Lung (tissue), 17 donors: ENCODE measurements at places on chromosomes 1 and 21. TPM values are rescaled to one million over a fixed set of nuclear protein-coding genes. Genes with fewer than 3 reads are reported as not detected.

The LAMTOR5 gene
- 115 TPM for total RNA-seq

The GBP4 gene
- total RNA-seq: 24.1 TPM

The ZNF593OS gene
- total RNA-seq: not detected

The PLA2G2D gene
- not detected for total RNA-seq

The CAPN2 gene
- 169 TPM for total RNA-seq

The S100B gene
- 5.6 TPM for total RNA-seq

The FMO3 gene
- 5.0 TPM for total RNA-seq

The KCNJ9 gene
- total RNA-seq: not detected

The FAM151A gene
- total RNA-seq: not detected

DNA sequence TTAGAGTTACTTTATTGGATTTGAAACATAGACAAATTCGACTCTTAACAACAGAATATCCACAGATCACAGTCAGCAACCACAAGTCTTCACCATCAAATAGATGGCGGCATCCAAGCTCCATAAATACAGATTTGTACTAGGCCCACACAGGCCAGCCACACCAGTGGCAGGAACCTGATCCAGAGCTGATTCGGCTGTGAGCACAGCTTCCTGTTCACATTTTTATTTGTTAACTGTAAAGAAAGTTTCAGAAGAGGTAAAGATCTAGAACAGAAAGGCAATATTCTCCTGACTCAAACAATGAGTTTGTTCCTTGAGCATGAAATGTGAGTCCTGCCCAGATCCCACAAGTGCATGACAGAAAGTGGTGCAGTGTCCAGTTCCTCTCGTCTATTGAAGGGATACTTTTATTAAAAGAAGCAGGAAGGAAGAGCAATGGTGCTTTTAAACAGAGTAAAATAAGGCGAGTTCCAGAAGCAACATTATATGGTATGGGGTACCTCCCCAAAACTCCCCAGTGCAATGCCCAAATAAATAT lies 205.8 kb downstream of the SLC45A1 start:
- no peak for DNase-seq

DNA sequence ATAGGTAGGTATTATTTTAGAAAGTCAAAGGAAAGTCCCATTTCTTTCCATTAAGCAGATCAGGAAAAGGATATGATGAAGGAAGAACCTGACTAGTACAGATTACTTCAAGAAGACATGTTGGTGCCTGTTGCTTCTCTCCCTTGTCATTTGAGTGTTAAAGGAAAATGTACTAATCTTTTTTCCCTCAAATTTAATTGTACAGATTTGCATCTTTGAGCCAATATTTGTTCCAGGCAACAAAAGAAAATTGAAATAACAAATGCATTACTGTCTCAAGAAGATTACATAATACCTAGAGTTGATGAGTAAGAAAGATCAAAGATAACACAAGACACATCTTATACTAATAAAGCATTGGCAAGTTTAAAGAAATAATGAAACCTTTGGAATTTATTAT lies 566.9 kb upstream of the ZP4 start:
- no peak for DNase-seq

GRCh38 chr1:219173434-219173757 lies 282 bp upstream of the LYPLAL1 start:
- DNase-seq: no peak

DNA sequence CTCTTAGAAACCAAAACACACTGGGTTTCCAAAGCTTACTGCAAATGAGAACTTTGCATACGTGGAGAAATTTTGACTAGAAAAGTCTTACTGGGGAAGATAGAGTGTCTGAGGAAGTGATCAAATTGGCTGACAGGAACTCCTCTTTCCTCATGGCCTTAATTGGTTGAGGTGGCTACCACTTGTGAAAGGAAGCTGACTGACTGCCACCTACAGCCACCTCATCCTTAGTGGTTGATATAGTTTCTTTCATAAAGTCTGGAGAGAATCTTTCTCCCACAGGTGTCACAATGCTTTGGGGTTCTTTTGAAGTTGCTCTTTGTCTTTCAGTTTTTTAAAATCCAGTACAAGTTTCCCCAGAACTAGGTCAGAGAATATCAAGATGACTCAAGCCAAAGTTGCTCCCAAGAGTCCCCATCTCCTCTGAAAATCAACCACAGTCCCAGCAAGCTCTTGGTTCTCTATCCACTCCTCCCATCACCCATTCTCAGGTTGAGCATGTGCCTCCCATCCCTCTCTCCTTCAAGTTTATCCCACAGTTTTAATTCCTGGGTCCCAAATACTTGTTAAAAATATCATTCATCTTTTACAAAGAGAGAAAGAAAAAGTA lies 43.3 kb downstream of the GPR88 start:
- no peak for DNase-seq

GRCh38 chr1:182607566-182607965 lies 3.4 kb upstream of the RGS16 start:
- no peak for DNase-seq

DNA sequence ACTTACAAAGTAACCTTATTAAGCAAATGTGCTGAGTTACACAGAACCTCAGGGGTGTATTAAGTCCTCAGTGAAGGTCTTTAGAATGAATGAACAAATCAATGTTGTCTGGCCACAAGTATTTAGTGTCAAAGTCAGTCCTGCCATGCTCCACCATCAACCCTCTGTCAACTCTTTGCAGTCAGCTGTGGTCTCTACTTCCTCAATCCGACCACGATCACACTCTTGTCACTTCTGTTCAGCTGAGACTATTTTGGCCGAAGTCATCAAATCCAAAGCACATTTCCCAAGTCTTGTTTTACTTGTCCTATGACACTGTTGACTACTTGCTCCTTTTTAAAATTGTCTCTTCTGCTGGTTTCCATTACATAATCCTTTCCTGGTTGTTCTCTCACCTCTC lies 173.5 kb downstream of the ST6GALNAC5 start:
- no peak for DNase-seq

DNA sequence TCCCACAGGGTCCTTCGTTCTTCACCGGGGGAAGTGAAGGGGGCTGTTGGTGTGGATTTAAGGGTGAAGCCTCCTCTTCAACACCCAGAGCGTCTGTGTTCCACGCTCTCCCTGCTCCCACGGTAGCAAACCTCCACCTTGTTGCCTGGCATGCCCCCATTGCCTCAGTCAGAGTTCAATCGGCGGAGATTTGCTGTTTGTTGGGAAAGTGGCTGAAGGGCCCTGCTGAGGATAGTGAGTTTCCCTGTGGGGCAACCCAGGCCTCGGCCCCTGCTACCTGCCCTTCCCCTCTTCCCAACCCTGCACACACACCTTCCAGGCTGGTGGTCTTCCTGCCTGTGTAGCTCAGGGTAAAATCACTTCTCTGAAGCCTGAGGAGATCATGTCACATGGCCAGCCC lies 60.5 kb downstream of the TOR1AIP2 start:
- no peak for DNase-seq

- DNase-seq: no peak
Observed at GRCh38 chr1:95203908-95204437, 30.0 kb upstream of the RWDD3 start.

DNA sequence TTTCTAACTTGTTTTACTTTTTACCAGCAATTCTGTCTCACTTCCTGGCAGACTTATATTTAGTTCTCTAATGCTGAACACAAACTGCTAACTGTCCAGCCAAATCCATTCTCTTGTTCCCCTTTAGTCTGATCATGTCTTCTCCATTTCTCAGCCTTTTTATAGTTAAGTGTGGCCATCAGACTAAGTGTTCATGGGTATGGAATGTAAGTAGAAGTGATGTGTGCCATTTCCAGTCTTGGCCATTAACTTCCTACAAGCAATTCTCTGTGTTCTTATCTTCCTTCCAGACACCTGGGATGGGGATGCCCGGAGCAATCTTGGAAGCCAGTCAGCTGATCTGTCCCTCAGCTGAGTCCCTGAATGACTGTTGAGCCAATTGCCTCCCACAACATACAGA lies 165.8 kb downstream of the ST6GALNAC3 start:
- no peak for DNase-seq

DNA sequence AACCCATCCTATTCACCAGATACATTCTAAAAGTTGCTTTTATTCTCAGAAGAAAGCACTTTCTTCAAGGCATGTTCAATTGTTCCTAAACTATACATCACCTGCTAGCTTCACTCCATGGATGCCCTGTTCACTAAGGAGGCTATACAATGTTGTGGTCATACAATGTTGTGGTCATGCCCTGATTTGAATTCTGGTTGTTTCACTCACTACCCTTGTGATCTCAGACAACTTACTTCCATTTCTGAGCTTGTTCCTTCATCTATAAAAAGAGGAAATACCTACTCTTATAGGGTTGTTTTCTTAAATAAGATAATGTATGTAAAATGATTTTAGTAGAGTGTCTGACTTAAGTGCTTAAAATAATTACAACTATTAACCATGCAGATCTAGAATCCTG lies 19.7 kb downstream of the EDEM3 start:
- no peak for DNase-seq

DNA sequence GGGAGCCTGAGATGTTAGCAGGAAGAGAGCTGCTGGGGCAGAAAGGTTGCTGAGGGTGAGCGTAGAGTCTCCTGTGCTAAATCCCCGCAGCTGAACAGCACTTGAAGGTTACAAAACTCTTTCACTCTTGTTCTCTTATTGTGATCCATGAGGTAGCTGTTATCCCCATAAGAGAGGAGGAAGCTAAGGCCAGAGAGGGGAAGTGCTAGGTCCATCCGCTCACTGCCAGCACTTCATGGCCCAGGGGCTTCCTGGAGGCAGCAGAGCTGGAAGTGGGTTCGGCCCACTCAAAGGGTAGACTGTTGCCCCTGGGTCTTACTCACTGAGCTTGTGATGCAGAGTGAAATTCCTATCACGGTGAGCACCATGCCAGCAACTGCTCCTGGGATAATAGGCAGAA lies 5.6 kb downstream of the TMEM234 start:
- DNase-seq: no peak

DNA sequence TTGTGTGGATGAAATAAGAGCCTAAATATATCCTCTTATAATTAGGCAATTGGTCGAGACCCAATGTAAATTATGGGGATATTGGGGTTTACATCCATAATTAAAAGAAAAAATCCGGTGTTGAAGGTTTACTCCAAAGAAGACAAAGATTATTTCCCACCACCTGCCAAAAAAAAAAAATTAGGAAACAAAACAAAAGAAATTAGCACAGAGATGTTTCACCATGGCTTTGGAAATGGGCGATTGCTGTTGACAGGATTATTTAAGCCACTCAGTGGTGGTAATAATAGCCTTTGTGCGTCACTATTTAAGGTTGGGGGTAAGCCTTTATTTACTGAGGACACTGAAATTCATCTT lies 585 bp upstream of the GLRX2 start:
- no peak for DNase-seq

DNA sequence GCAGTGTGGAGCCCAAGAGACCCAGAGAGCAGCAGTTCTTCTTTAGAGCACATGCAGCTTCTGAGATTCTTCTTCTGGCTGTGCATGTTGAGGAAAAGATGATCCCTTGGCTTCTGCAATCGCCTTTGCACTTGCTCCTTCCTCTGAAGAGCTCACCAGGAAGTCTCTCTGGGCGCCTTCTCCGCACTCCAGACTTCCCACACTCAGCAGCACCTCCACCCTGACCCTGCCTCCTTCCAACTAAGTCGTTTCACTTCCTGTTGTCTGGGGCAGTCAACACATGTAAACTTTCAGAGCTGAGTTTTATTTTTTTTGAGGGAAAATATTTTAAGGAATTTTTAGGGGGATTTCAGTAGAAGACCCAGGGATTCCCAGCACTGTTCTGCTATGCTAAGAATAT lies 73.4 kb upstream of the F3 start:
- peak; percentile 14 for DNase-seq

GRCh38 chr1:219350172-219350931 lies 176.7 kb downstream of the LYPLAL1 start:
- DNase-seq: peak; percentile 89

DNA sequence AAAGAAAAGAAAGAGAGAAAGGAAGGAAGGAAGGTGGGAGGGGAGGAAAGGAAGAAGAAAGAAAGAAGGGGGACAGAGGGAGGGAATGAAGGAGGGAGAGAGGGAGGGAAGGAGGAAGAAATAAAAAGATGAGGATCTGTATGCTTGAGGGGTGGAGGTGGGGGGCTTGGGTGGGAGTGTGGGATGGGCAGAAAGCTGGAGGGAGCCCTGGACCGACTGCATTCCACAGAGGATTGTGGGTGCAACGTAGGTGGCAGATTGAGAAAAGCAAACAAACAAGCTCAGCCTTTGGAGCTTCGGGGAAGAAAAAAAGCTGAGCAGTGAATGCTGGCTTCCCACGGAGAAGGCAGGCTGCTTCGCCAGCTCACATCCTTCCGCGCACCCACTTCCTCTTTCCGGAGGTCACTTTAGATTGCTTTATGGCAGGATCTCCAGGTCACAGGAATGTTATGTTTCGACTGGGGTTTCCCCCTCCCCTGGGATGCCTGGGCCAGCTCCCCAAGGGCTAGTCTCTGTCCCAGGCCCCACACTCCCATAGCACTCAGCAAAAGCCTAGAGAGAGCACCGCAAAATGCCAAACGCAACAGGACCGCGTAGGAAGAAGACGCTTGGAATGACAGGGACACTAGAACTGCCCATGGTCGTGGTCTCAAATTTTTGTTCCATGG lies 20.7 kb upstream of the LGALS8 start:
- peak; percentile 72 for DNase-seq

GRCh38 chr1:224505454-224506093 lies 71.0 kb upstream of the WDR26 start:
- no peak for DNase-seq

GRCh38 chr1:223133824-223134435 lies 9.1 kb downstream of the TLR5 start:
- DNase-seq: peak; percentile 91

DNA sequence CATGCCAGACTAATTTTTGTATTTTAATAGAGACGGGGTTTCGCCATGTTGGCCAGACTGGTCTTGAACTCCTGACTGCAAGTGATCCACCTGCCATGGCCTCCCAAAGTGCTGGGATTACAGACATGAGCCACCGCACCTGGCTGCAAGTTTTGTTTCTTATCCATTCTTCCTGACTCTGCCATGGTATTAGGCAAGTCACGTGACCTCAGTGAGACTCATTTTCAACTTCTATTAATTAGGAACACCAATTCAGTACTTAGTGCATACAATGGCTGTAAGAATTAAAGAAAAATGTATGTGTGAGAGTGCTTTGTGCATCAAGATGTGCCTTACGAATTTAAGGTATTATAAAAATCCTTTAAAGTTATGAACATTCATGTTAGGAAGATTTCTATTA lies 111.2 kb downstream of the CACNA1E start:
- DNase-seq: no peak

- DNase-seq: peak; percentile 4
Observed at GRCh38 chr1:10196976-10197375, 13.4 kb upstream of the KIF1B start.

GRCh38 chr1:111582644-111583618 lies 36.7 kb upstream of the RAP1A start:
- no peak for DNase-seq

DNA sequence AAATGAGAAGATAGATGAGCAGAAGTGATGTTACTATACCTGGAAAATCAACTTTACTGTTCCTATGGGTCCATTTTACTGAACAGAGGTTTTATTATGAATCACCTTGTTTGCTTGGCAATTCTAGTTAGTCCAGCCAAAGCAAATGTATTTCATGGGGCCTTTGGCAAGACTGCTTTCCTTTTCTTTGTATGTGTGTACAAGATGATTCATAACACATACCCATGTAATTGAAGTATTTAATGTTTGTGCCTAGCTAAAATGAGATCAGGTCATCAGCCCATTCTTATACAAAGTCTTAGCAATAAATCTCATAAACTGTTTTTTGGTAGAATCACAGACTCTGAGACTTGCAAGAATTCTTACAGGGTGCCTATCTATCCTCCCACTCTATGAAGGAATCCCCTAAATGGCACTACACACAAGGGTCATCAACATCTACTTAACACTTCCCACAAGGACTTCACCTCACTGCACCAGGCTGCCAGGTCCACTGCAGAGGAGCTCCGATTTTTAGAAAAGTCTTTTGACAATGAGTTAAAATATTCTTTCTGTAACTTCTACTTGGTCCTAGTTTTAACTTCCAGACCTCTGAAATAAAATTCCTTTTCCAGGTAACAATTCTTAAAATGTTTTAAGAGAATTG lies 58.5 kb downstream of the LPAR3 start:
- DNase-seq: no peak
